ENCODE measurements at places on chromosomes 5 and 9.

GRCh38 chr9:133054194-133054890 lies 7.4 kb upstream of the CEL start:
- no peak overlapping the region for H3K4me3 ChIP-seq
- H3K27ac ChIP-seq = no peak overlapping the region
- DNase-seq = no peak
- no peaks in the 10 kb centered on the region for H3K27me3 ChIP-seq
- peaks cover 74% of the 10 kb centered on the region for H3K36me3 ChIP-seq

DNA sequence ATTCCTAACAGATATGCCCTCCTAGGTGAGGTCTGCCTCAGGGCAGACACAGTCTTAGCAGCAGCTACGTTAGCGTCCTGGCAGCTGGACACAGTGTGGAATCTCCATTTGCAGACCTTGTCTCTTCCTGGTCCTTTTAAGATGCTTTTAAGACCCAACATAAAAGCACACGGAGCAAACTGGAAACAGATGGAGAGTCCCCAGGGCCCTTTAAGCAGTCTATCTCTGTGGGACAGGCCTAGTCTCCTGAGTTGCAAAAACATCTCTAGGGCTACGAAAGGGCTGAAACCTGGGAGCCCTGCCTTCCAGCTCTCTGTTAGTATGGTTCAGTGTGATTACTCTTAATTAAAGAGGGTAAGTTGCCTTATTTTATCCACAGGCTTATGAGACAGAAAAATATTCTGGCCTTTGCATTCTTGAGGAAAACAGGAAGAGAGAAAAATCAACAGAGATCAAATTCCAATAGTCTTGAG lies 66.0 kb upstream of the GNA14 start:
- DNase-seq = no peak
- no peak overlapping the region for H3K4me3 ChIP-seq
- no peak overlapping the region for H3K27ac ChIP-seq
- peaks cover 4% of the 10 kb centered on the region for H3K4me1 ChIP-seq
- H3K36me3 ChIP-seq = peaks cover 2% of the 10 kb centered on the region

- H3K4me3 ChIP-seq = no peak overlapping the region
- peaks cover 18% of the 10 kb centered on the region for H3K36me3 ChIP-seq
- no peak for DNase-seq
- no peak overlapping the region for H3K27ac ChIP-seq
- H3K4me1 ChIP-seq = peaks cover 16% of the 10 kb centered on the region
Observed at GRCh38 chr9:6894135-6894534, 136.4 kb downstream of the KDM4C start.

DNA sequence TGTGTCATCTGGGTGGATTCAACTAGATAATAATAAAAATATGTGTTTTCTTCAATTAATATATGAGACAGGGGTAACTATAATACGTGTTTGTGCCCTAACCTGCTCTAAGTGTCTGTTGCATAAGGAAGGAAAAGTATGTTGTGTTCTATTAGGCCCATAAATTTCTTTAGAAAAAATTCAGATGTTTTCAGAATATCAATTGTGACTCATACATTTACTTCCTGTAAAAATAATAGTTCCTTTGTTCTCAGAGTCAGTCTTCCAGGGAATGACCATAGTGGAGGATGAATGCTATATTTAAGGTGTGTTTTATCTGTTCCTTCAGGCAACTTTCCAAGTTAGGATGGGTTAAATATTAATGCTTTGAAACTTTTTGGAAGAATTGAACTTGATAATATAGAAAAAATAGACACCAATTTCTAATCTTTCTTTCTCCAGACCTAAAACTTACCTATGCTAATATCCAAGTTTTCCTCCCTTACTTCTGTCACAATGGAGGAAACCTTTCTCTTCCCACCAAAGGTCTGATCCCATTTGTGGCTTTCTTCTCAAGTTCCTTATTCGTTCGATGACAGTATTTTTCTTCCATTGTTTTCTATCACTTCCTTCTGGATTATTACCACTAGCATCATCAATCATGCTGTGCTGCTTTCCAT lies 49.9 kb downstream of the ISL1 start:
- no peak for DNase-seq
- no peak overlapping the region for H3K4me3 ChIP-seq
- H3K36me3 ChIP-seq = no peaks in the 10 kb centered on the region
- H3K4me1 ChIP-seq = no peaks in the 10 kb centered on the region

DNA sequence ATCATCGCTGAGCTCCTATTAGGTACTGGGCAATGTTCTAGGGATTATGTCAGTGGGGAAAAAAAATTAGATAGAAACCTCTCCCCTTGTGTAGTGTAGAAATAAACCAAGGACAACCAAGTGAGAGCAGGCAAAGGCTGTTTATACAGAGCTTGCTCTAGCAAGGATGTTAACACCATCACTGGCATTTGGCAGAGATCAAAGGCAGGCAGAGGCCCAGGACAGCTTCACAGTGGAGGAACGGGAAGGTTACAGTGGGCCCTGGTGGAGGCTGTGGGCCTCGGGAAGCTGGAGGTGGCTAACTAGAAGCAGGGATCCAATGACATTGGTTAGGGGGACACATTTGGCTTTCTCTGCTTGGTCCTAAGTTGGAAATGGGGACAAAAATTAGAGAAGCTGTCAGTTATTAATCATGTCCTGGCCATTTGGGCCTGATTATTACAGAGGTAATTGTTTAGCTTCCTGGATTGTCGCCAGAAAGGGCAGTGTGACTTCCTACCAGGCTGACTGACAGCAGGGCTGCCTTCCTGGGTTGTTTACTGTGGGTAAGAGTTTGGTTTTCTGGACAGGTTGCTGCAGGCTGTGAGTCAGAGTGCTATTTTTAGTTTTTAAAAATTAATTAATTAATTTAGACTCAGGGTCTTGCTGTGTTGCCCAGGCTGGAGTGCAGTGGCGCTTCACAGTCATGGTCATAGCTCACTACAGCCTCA lies 259.3 kb downstream of the ROR2 start:
- no peaks in the 10 kb centered on the region for H3K4me1 ChIP-seq
- H3K27ac ChIP-seq = no peak overlapping the region
- no peaks in the 10 kb centered on the region for H3K36me3 ChIP-seq
- H3K27me3 ChIP-seq = no peaks in the 10 kb centered on the region
- no peak for DNase-seq

- H3K27me3 ChIP-seq = no peaks in the 10 kb centered on the region
- peak within 1 kb of the TSS; percentile 79 for H3K4me3 ChIP-seq
- H3K4me1 ChIP-seq = peaks cover 23% of the 10 kb centered on the region
- peak within 1 kb of the TSS; percentile 99 for H3K27ac ChIP-seq
- H3K36me3 ChIP-seq = no peaks in the 10 kb centered on the region
Observed at GRCh38 chr5:65926276-65926783, at the start of gene ERBIN. Gene ERBIN (plus strand): TSS chr5:65926575. CDS start chr5:65992719, 66,144 bp downstream.

GRCh38 chr5:174524351-174524750 lies 200.0 kb upstream of the MSX2 start:
- H3K36me3 ChIP-seq = no peaks in the 10 kb centered on the region
- no peaks in the 10 kb centered on the region for H3K4me1 ChIP-seq
- peaks cover 23% of the 10 kb centered on the region for H3K27me3 ChIP-seq
- H3K27ac ChIP-seq = no peak overlapping the region
- no peak overlapping the region for H3K4me3 ChIP-seq
- DNase-seq = no peak

DNA sequence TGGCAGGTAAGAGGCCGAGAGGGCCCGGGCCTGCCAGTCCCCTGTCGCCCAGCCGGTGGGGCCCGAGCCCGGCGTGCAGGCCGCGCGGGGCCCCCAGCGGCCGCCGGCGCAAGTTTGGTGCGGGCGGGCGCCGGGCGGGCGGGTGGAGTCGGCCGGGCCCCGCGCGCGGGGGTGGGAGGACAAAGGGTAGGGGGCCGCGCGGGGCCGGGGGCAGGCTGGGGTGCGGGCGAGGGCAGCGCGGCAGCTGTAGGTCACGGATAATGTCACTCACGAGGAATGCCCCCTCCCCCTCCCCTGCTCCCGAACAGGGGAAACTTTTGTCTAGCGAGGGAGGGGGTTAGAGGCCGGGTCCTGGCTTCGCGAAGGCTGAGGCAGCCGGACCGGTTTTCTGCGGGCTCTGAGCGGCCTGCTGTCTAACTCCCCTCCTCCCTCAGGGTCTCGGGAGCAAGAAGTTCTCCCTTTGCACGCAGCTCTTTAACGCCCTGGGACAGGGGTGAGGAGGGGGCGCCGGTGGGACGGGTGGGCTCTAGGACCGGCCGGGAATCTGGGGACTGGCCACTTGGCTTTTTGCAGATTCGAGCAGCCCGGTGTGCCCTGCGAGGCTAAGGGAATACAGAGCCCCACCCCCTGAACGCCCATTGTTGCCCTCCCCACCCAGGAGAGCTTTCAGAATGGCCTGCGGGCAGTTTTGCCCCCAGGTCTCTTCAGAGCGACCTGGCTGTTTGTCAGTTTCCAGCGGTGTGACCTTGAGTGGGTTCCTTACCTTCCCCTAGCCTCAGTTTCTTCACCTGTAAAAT lies 21.3 kb upstream of the NDST1 start:
- peaks cover 47% of the 10 kb centered on the region for H3K4me1 ChIP-seq
- H3K27me3 ChIP-seq = no peaks in the 10 kb centered on the region
- peak overlapping the region; percentile 86 for H3K4me3 ChIP-seq
- peaks cover under 1% of the 10 kb centered on the region for H3K36me3 ChIP-seq
- DNase-seq = peak; percentile 87

DNA sequence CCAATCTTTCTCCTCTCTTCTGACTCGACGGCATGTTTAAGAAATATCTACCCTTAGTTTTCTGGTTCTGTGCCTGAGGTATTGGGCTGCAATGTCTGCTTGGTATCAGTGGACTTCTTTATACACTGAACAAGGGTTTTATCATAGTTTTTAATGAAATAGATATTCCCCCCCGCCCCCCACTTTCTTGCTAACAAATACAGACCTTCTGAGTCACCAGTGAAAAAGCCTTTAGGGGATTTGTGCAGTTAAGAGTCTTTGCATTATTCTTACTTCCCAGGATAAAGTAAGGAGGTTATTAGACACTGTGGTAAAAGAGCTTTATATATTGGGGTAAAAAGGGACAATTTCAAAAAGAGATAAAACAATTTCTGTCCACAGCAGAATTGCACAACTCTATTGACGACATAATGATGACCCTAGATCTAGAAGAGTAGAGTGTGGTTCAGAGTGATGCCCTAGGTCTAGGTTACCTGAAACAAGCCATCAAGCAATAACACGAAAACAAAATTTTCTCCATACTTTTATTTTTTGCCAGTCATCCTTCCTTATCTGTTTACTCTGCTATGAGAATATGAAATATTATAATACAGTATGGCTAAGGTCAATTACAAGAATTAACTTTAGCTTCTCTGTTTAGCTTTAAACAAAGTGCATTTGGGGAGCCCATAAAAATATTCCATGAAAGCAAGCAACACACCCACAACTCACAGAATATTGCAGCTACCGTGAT lies 110.7 kb downstream of the PLK2 start:
- H3K4me1 ChIP-seq = no peaks in the 10 kb centered on the region
- H3K27ac ChIP-seq = no peak overlapping the region
- no peak overlapping the region for H3K4me3 ChIP-seq
- no peaks in the 10 kb centered on the region for H3K27me3 ChIP-seq
- no peak for DNase-seq

DNA sequence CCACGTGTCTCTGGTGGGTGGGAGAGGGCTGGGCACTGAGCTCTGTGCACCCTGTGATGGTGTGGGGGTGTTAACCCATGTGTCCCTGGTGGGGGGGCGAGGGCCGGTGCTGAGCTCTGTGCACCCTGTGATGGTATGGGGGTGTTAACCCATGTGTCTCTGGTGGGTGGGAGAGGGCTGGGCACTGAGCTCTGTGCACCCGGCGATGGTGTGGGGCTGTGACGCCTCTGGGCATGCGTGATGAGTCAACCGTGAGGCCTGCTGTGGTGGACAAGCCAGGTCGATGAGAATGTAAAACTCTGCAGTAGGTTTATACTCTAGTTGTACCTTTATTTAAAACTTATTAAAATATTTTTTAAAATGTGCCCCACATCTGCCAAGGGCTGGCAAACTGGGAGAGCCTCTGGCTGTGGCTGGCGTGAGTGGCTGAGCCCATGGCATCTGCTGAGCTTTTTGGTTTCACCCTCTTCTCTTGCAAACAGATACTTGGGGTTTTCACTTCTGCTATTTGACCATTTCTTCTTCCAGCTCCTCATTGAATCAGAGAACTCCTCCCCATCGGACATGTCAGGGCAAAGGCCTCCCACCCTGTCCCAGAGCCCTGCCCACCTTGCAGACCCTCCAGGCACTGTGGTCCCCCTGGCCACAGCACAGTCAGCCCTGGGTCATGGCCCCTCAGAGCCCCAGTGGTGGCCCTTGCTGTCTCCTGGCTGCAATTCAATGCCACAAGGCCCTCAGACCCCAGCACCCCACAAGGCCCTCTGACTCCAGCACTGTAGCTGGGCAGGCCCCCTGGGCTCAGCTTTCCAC lies 18.5 kb upstream of the EXOC3 start:
- H3K4me3 ChIP-seq = no peak overlapping the region
- peak overlapping the region; percentile 30 for H3K27ac ChIP-seq
- peak; percentile 66 for DNase-seq
- no peaks in the 10 kb centered on the region for H3K27me3 ChIP-seq
- no peaks in the 10 kb centered on the region for H3K4me1 ChIP-seq
- no peaks in the 10 kb centered on the region for H3K36me3 ChIP-seq

DNA sequence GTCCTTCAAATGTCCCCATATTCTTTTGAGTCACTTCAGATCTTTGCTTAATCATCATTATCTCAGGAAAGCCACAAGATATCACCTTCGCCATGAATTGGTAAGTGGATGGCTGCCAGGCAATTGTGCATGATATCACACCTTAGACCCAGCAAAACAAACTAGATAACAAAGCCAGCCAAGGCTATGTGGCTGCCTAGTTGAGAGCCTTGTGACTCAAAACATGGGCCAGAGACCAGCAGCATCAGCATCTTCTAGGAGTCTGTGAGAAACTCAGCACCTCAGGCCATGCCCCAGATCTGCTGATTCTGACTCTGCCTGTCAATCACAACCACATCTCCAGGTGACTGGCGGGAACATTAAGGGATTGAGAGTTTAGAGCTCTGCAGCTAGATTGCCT lies 82.8 kb downstream of the SLIT3 start:
- H3K27me3 ChIP-seq = no peaks in the 10 kb centered on the region
- DNase-seq = no peak
- H3K4me1 ChIP-seq = peaks cover 1% of the 10 kb centered on the region
- no peak overlapping the region for H3K27ac ChIP-seq
- H3K4me3 ChIP-seq = no peak overlapping the region
- no peaks in the 10 kb centered on the region for H3K36me3 ChIP-seq

DNA sequence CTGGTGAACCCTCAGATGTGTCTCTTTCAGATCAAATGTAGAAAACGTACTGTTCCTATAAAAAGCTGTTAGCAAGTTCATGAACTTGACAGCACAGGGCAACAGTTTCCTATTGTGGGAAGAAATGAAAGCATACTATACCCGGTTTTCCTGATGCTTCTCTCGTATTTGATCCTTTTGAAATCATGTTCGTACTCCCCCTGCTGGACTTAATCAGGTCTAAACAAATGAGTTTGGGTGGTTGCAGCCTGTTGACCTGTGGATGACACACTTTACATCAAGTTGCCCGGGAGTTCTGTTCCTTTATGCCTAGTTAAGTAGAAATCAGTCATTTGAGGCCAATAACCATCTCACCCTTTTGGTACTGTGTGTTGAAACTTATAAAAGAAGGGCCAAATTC lies 1992.3 kb downstream of the MAT2B start:
- H3K36me3 ChIP-seq = no peaks in the 10 kb centered on the region
- no peak overlapping the region for H3K27ac ChIP-seq
- no peak overlapping the region for H3K4me3 ChIP-seq
- no peak for DNase-seq
- H3K27me3 ChIP-seq = no peaks in the 10 kb centered on the region

- no peaks in the 10 kb centered on the region for H3K27me3 ChIP-seq
- no peaks in the 10 kb centered on the region for H3K36me3 ChIP-seq
- no peaks in the 10 kb centered on the region for H3K4me1 ChIP-seq
Observed at GRCh38 chr5:75023368-75024159, 28.8 kb downstream of the GCNT4 start.

All from upper lobe of right lung (tissue), 1 donor.